ENCODE measurements at places on chromosomes 11 and 22.

DNA sequence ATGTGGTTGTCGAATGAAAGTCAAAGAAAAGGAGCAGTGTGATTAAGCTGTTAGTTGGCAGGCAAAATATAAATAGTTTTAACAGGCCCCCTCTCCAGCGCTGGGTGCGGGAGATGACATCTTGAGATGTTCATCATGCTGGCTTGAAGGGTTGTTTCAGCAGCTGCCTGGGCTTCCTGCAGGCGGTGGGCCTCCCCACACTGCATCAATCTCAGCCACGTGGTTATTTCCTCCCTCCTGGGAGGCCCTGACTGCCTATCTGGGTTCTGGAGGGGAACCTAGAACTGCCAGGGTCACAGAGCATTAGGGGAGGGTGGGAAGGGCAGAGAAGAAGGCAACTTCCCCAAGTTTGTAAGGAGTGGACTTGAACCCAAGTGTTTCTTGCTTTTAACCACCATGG, 173.3 kb upstream of the SYT13 start:
- no peak for DNase-seq

GRCh38 chr22:22478470-22478869, 30.1 kb downstream of the ZNF280B start:
- DNase-seq = no peak

DNA sequence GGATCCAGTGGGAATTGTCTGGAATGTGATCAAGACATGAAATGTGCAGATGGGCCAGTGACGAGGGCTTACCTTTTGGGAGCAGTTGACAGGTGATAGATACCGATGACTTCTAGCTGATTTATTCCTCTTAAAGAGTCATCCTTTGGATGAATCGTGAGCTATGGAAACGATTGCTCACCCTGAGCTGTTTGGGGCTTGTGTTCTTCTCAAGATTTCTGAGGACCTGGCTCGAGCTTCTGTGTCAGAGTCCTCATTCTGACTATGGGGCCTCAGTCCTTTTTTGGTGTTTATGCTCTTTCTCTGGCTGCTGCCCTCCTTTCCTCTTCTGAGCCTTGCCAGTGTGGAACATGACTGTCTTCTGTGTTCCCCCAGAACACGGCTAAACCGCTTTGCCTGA, 11.9 kb upstream of the AMPD3 start:
- DNase-seq = no peak

DNA sequence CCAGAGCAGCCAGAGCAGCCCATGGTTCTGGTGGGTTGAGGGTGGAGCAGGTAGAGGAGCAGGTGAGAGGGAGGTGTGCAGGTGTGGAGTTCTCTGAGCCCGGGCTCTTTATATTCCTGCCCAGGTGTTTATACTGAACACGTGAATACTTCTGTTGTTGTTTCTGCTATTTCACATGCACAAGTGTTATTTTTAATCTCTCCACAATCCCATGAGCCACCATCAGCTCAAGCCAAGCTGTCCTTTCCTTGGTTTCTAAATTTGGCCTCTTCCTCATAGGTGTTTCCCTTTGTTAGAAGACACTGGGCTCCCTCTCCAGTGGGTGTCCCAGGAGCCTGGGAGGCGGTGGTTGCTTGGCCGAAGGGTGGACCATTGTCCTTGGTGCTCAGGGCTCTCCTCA, at the start of gene KRTAP5-3:
Gene KRTAP5-3 (minus strand): TSS at position 101 of the 400 bp plus-strand sequence. CDS start 78 bp downstream, at position 23.
- DNase-seq = no peak

- DNase-seq = no peak
Observed at GRCh38 chr11:64655941-64656601, 65.1 kb downstream of the SLC22A12 start.

GRCh38 chr11:76903325-76903724, 42.6 kb downstream of the ACER3 start:
- no peak for DNase-seq

GRCh38 chr11:128279866-128280265, 307.5 kb downstream of the ETS1 start:
- DNase-seq = no peak

GRCh38 chr22:43377548-43377895, 34.3 kb upstream of the MPPED1 start:
- no peak for DNase-seq

DNA sequence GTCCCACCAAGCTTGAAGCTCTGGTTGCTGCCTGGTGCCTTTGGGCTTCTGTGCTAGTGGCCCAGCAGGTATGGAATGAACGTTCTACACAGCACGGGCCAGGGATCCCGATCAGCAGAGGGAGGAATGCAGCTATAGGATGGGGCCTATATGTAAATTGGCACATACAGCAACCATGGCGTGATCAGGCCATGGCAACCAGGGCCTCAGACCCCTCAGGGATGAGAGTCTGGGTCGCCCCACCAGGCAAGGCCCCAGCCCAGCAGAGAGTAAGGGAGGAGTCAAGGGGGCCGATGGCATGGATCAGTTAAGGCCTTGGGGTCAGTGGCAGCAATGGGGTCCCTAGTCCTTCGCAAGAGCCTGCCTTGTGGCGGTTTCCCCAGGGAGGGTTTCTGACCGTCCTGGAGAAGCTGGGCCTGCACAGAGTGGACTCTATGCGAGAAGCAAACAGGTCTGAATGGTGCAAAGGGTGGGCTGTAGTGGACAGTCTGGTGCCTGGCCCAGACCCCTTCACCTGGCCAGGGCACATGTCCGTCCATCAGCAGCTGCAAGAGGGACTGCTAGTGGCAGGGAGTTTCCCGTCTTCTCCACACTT, 98.6 kb downstream of the RPS6KA4 start:
- no peak for DNase-seq

- DNase-seq = no peak
Observed at GRCh38 chr11:74519710-74520109, 26.2 kb upstream of the LIPT2 start.

DNA sequence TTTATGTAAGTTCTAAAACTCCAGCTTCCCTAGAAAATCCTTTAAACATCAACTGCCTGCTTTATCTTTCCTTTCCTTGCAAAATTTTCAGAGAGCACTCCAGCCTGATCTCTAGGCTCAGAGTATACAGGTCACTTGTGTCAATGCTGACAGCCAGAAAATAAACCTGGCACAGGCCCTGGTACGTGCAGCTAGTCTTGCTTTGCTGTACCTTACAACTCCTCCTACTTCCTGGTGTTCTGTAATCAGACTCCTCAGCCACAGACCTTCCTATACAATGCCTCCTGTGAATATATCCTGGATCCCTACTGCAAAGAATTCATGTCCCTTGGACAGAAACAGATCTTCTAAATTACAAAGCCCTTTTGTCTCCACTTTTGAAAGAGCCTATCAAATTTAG, 24.2 kb upstream of the TMEM123 start:
- DNase-seq = peak; percentile 21

GRCh38 chr11:64150481-64151239, 15.3 kb downstream of the MACROD1 start:
- no peak for DNase-seq

GRCh38 chr11:61413496-61413895, 16.3 kb downstream of the CPSF7 start:
- DNase-seq = no peak

- no peak for DNase-seq
Observed at GRCh38 chr11:113505541-113506375, 30.6 kb upstream of the DRD2 start.

DNA sequence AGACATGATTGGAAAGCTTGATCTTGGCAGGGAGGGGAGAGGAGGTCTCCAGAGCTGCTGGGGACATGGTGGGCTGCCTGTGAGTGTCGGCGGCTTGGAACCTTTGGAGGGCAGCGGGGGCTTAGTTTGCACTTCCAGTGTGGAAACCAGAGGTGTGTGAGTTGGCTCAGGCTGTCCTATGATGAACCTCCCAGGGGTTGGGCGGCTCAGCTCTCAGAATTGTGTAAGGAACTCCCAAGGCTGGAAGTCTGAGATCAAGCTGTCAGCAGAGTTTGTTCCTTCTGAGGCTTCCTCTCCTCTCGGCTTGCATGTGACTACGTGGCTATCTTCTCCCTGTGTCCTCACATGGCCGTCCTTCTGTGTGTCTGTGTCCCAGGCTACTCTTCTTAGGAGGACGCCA, 87.9 kb upstream of the B3GAT1 start:
- DNase-seq = no peak

DNA sequence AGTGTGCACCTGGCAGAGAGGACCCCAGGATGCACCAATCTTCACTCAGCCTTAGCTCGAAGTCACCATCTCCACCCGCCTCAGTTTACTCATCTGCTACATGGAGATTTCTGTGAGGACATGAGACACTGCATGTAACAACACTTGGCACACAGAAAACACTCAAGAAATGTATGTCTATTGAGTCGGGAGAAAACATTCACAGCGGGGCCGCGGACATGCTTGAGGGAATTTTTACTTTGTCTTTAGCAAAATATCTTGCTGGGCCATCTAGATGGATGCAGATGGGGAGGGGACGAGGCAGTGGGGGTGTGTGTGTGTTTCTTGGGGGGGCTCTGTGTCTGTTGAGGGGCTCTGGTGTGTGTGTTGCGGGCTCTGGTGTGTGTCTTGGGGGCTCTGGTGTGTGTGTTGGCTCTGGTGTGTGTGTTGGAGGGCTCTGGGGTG, 28.4 kb upstream of the RFPL3 start:
- DNase-seq = no peak

- no peak for DNase-seq
Observed at GRCh38 chr11:119615003-119615881, 113.8 kb downstream of the NECTIN1 start.

- DNase-seq = no peak
Observed at GRCh38 chr11:44993971-44994704, 43.5 kb upstream of the TP53I11 start.

DNA sequence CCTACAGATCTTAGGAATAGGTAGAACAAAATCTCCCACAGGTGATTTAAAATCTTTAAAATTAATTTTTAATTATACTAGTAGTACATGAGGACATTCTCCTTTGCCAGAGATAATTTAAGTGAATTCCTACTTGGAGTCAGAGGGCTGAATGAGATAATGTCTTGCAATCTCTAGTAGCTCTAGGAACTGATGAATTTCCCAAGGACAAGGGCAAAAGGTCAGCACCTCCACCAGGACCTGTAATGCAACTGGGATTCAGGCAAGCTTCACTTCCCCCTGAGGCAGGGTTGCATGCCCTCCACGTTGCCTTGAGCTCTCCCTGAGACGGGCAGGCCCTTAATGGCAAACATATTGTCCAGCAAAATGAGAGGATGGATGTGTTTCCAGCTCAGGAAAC, 330.3 kb upstream of the PITPNB start:
- DNase-seq = no peak

- no peak for DNase-seq
Observed at GRCh38 chr11:93477684-93478234, 65.4 kb downstream of the SMCO4 start.

DNA sequence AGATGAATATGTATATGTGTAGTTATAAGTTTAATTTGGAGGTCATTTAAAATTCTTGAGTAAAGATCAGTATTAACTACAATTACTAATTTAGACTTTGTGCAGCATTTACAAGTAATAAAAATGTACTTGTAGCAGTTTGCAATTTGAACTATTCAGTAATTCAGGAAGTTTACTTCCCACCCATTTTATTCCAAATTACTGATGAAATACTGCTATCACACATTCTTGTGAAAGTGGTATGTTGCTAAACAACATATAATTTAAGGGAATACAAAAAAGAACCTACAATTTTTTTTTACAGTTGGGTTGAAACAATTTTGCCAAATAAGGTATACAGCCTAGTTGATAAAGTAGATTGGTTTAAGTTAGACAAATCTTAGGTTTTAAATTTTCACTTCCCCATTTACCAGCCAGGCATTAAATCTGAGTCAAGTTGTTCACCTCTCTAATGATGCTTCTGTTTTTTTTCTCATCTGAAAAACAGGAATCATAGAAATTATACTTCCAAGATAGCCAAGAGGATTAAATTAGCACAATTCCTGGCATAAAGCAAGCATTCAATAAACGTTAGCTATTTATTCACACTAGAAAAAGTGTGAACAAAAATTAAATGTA, 45.3 kb downstream of the ZBTB44 start:
- no peak for DNase-seq

DNA sequence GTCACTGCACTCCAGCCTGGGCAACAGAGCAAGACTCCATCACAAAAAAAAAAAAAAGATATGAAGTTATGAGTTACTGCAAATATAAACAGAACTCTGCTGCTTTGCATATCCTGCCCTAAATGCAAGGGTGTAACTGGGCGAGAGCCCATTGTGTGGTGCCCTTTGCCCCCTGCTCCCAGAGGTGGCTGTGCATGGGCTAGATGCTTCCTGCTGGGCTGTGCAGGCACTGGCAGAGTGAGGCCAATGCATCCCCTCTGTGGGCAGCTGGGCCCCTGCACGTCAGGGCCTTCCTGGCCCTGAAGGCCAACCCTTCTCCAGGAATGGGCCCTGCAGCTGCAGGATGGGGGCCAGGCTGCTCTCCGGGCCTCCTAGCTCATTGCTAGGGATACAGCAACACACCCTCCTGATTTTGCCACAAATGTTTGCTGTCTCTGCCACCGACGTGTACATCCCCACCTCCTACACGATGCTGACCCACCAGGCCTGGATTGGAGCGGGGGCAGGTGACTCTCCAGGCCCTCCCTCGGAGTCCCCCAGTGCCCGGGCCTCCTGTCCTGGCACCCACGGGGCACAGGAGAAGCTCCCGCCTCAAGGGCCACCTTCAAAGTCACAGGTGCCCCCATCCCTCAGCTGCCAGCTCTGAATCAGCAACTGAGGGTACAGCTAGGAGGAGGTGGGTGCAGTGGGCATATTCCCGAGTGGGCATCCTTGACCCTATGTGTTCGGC, 40.7 kb upstream of the COMT start:
- DNase-seq = no peak

DNA sequence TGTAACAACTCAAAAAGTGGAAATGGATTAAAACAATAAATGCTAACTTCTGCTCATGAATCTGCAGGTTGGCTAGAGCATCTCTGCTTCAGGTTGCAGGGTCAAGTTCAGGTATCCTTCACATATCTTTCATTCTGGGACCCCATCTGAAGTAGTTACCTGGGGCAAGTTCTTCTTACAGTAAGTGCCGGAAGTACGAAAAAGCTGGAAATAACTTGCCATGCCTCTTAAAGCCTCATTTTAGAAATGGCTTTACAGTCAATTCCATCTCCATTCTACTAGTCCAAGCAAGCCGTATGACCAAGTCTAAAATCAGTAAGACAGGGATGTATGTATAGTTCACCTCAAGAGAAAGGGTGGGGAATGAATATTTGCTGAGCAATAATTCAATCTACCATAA, 93.7 kb downstream of the FCHSD2 start:
- no peak for DNase-seq

DNA sequence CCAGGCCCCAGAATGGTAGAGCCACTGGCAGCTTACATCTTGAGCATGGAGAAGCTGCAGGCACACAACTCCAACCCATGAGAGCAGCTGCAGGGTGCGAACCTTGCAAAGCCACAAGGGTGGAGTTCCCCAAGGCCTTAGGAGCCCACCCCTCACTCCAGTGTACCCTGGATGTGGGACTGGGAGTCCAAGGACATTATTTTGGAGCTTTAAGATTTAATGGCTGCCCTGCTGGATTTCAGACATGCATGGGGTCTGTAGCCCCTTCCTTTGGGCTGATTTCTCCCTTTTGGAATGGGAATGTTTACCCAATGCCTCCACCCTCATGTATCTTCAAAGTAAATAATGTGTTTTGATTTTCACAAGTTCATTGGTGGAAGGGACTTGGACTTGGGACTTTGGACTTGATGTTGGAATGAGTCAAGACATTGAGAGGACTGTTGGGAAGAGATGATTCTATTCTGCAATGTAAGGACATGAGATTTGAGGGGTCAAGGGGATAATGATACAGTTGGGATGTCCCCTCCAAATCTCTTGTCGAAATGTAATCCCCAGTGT, 1.1 kb upstream of the KRTAP5-7 start:
- no peak for DNase-seq

- DNase-seq = no peak
Observed at GRCh38 chr11:84260862-84261261, 974.7 kb upstream of the CCDC90B start.

Measured in T-cell (primary cell).